Fibroblast of pulmonary artery (primary cell): ENCODE measurements at places on chromosomes 13 and 19.

DNA sequence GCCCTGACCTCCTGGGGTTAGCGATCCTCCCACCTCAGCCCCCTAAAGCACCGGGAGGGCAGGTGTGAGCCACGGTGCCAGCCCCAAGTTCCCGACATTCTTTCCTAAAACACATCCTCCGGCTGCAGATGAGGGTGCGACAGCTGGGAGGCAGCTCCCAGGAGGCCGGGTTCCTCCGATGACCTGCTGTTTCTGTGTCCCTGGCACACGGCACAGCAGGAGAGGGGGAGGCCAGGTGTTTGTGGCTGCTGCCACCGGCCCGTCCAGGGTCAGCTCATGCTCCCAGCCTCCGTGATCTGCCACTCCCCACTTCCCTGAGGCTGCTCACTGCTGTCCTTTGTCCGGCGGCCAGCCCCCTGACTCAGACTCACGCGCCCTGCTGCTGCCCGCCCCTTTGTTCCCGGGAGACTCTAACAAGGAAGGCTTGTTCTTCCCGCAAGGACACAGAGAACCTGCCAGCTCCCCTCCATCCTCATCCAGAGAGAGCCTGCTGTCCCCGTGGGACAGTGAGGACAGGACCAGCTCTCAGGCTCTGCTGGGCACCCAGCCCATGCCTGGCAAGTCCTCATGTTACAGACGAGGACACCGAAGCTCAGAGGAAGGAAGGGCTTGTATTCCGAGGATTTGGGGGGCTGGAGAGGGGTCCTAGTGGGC is 10.6 kb upstream of the MADCAM1 start:
- no peak for DNase-seq

DNA sequence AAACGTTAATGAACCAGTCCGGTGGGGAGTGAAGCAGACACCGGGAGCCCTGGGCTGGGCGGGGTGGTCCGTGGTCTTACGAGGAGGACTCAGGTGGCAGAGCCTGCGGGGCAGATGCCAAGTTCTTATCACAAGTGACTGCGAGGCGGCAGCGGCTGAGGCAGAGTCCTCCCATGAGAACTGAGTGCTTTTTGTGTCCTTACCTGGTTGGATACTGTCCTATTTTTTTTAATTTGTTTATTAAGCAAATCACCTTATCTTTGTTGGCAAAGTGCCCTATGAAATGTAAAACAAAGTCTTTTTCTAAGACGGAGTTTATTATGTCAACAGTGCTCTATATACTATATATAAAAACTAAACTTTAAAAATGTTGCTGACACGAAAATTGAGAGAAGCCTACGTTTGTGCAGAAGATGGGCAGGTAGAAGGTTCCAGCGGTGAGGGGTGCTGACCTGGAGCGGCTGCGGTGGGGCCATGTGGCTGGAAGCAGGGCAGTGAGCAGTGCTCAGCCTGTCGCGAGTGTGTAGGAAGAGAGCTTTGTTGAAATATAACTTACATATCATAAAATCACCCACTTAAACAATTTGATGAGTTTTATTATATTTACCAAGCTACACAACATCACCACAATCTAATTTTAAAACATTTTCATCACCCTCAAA is 82.2 kb downstream of the ATP11A start:
- no peak for DNase-seq

GRCh38 chr13:46831588-46832194 is 34.7 kb upstream of the ESD start:
- peak; percentile 69 for DNase-seq

DNA sequence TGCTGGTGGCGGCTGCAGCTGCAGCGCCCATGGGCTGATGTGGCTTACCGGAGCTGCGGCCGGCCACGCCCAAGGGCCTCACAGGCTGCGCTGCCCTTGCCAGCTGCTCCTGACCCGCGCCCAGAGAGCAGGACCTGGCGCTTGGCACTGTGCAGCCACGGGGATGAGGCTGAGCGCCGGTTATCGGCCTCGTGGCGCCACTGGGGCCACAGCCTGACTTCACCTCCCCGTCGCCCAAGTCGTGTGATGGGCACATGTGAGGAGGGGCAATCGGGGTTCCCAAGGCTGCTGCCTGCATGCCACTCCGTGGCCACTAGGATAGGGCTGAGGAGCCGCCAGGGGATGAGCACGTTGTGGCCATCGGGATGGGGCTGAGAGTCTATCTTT is 77.2 kb upstream of the PABPC3 start:
- no peak for DNase-seq

DNA sequence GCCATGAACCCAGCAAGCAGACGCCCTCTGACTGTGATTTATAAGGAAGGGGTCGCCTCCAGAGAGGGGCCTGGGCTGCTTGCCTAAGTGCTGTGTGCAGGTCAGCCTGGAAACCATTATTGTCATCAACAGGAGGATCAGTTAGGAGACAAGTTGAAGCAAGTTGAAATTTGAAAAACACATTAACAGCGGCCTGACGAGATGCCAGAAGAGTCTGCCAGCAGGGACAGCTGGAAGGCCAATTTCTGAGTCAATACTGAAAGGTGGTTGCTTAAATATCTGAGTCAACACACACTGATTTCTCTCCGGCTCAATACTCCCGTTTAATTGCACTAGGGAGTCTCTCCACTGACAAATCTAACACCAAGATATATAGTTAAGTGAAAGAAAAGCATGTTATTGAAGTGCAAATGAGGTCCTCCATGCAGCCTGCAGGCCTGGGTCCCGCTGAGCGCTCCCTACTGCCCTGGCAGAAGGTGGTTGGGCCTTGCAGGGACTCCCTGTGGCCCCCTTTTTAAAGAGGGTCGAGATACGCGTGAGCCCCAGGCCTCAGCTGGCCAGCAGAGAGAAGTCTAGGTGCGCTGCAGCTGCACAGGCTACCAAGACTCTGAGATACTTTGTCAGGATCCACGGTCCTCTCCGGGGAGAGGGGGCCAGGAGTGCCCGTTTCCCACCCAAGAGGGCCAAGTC is 91.1 kb downstream of the RNASEH2B start:
- peak; percentile 59 for DNase-seq

DNA sequence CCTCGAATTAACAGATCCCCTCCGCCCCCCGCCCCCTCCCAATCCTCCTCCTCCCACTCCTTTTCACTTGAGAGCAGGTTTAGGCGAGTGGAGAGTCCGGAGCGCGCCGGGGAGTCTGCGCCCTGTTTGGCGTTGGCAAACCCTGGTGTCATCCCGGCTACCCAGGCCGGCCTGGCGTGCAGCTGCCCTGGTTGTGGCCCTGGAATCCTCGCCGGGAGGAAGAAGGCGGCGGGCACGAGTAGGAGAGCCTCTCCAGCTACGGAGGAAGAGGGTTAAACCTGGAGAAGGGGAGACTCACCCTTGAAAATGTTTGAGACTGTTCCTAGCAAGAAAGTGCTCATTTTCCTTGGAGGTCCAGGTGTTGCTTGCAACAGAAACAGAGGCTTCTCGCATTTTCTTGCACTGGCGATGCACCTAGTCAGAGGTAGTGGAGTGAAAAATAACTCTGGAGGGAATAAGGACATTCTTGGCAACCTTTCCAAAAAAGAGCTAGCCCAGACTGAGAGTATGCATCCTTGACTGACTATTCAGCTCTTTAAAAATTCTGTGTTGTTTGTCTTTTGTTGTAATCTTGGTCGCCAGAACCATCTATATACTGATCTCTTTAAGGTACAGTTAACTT is 1.3 kb upstream of the SOX21 start:
- DNase-seq: no peak

DNA sequence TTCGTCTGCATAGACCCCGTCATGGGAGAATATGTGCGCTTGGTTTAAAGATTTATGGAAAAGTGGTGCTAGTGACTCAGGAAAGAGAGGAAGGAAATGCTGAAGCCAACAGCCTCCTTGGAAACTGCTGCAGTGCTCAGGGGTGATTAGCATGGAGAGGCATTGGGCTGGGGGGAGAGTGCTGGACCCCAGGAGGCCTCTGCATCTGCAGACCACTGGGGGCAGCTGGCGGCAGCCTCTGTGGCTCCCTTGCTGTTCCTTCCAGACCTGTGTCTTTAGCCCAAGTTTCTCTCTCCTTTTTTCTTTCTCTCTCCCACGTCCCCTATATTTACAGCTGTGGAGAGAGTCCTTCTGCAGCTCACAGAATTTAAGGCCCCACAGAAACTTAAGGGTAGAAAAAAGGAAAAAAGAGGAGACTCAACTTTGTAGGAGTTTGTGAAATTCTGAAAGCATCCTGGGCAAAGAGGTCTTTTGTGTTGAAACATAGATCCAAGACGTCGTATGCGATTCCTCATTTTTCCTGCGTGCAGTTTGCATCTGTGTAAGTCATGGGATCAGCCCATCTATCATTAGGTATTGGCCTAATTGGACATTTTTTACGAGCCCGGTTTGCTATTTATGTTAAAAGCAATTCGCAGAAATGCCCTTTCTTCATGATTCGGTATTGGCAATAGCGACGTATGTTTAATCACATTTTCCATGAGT is 116.2 kb upstream of the ZNF536 start:
- DNase-seq: no peak

DNA sequence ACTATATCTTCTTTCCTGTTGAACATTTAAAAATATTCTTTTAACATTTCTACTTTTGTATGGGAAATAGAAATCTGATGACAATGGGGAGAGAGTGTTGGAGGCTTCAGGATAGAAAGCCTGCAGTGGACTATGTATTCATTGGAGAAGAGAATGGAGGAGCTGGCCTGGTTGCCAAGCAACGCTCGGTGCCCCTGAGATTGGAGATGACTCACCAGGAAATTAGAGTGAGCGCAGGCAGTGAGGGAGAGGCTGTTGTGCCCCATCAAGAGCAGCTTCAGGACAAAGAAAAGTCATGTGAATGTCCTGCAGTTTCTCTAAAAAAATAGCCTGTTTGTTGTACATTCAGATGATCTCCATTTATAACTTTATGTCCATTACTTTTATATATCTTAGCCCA is 48.7 kb upstream of the ZNF835 start:
- no peak for DNase-seq

DNA sequence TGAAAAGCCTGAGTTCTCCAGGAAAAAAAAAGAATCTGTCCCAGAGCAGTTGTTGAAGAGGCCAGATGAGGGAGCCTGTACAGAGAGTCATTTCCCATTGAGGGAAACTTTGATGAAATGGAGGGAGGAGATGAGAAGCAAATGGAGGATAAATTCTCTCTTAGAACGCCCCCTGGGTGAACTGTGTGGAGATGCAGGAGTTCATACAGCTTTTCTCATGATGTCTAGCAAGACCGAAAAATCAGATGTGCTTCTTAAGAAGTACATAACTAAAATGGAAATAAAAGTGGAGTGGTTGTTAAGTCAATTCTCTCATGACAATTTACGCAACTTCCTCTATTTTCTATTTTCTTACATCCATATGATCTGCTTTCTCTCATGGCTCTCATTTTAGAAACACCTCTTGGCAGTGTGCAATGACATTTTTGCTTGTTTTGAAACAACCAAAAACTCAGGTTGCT is 1263.1 kb downstream of the PCDH9 start:
- peak; percentile 82 for DNase-seq

DNA sequence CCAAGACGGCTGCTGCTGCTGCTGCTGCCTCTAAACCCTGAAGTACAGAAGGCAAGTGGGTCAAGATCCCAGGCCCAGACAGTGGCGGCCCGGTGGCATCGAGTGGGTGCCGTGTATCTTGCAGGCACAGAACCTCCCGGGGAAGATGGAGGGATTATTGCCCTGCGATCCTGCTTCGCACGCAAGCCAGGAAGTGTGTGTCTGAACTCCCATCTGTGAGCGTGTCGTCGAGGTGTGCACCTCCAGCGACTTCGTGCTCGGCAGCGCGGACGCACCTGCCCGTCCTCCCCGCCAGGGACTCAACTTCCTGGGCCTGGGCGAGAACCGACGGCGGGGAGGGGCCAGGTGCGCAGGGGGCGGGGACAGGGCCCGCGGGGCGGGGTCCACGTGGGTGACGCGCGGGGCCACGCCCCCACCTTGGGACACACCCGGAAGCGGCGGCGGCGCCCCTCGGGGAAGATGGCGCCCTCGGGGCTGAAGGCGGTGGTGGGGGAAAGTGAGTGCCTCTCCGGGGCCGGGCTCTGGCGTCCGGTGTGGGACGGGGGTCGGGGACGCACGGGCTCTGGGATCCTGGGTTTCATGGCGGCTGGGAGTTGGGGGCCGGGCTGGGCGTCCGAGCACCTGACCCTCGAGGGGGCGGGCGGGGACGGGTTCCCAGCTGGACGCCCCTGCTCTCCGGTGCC is at the start of gene STXBP2:
TSS of gene STXBP2 (plus strand) at position 420 of the 683 bp plus-strand sequence. CDS start at position 460, 40 bp downstream.
- DNase-seq: peak; percentile 42

DNA sequence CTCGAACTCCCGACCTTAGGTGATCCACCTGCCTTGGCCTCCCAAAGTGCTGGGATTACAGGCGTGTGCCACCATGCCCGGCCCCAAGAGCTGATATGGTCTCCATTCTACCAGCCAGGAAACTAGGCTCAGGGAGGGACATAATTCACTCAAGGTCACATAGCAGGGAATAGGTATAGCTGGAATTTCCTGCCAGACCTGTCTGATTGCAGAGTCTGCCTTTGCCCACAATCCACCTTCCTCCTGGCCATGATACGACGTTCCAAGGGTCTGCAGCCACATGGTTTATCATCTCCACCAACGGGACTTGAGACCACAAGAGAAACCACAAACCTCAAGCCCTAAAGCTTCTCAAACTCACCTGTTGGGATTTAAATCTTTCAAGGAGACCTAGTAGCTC is 32.0 kb downstream of the ZNRF4 start:
- DNase-seq: no peak

DNA sequence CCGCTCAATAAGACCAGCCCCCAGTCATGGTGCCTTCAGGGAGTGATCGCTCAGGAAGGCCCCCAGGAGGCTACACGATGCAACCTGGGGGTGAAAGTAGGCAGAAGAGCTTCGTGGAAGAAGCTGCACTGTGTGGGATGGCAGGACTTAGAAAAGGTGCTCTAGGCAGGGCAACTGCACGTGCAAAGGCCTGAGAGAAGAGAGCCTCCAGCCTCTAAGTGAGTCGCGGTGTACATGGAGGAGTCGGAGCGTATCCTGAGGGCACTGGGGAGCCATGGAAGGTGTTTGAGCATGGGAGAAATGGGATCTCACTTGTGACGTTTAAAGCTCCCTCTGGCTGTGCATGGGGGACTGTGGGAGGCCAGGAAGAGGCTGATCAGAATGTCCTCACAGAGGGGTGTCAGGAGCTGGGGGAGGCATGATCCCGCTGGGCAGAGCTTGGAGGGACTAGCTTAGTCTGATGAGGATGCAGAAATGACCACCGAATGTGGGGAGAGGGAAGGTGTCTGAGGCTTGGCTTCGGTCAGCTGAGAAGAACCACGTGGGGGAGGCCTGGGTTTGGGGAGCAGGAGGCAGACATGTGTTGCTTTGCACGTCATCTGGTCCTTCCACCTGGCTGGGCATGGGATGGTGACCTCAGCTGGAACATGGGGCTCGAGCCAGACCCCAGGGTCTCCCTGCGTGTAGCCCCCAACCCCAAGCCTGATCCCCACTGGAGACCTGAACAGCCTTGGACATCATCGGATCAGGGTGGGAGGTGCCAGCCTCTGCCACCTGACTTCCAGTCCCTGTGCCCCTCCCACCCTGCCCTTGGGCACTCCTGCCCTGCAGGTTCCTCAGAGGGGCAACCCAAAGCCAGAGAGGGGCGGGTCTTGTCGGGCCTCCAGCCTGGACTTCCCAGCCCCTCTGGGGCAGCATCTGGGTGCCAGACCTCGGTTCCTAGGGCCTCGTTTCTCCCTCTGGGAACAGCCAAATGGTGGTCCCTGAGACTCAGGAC is 1.1 kb downstream of the APC2 start:
- no peak for DNase-seq

GRCh38 chr13:101053301-101054093 is 362.8 kb downstream of the NALCN start:
- no peak for DNase-seq

- DNase-seq: peak; percentile 59
Observed at GRCh38 chr19:11693505-11694499, 44.9 kb downstream of the ZNF823 start.
